Stimulated activated CD8-positive, alpha-beta memory T cell treated with anti-CD3 and anti-CD28 coated beads, Interleukin-4, amount 100 ng/mL, for 48 hours (primary cell): ENCODE measurements at places on chromosomes 13 and 19.

GRCh38 chr13:32056316-32056715 is 24.7 kb downstream of the FRY start:
- DNase-seq = no peak

GRCh38 chr13:73073050-73073449 is 14.2 kb downstream of the KLF5 start:
- no peak for DNase-seq

DNA sequence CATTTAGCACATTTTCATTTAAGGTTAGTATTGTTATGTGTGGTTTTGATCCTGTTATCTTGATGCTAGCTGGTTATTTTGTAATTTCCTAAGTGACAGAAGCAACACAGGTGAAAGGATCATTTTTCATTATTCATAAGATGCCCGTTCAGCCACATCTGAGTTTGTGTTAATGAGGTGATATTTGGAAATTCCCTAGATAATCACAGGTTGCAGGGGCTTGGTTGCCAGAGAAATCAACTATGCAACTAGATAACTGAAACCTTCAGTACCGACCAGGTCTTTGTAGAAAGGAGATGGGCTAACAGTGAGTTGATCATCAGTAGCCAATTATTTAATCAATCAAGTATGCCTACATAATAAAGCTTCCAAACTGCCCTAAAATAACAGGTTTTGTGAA is 121.3 kb upstream of the UFM1 start:
- DNase-seq = no peak

GRCh38 chr13:64510747-64511146 is 2719.4 kb downstream of the PCDH9 start:
- no peak for DNase-seq

DNA sequence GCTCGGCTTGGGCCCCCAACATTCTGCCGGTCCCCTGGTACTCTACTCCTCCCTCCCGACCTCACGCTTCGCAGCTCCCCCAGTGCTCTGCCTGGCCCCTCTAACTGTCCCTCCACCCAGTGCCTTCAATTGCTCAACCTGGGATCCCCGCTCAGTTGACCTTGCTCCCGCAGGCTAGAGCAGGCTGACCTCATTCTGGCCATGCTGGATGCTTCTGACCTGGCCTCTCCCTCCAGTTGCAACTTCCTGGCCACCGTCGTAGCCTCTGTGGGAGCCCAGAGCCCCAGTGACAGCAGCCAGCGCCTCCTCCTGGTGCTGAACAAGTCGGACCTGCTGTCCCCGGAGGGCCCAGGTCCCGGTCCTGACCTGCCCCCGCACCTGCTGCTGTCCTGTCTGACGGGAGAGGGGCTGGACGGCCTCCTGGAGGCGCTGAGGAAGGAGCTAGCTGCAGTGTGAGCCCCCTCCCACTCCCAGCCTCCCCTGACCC is 3.6 kb downstream of the GTPBP3 start:
- DNase-seq = no peak

- no peak for DNase-seq
Observed at GRCh38 chr19:38699647-38700349, 44.5 kb downstream of the CAPN12 start.

DNA sequence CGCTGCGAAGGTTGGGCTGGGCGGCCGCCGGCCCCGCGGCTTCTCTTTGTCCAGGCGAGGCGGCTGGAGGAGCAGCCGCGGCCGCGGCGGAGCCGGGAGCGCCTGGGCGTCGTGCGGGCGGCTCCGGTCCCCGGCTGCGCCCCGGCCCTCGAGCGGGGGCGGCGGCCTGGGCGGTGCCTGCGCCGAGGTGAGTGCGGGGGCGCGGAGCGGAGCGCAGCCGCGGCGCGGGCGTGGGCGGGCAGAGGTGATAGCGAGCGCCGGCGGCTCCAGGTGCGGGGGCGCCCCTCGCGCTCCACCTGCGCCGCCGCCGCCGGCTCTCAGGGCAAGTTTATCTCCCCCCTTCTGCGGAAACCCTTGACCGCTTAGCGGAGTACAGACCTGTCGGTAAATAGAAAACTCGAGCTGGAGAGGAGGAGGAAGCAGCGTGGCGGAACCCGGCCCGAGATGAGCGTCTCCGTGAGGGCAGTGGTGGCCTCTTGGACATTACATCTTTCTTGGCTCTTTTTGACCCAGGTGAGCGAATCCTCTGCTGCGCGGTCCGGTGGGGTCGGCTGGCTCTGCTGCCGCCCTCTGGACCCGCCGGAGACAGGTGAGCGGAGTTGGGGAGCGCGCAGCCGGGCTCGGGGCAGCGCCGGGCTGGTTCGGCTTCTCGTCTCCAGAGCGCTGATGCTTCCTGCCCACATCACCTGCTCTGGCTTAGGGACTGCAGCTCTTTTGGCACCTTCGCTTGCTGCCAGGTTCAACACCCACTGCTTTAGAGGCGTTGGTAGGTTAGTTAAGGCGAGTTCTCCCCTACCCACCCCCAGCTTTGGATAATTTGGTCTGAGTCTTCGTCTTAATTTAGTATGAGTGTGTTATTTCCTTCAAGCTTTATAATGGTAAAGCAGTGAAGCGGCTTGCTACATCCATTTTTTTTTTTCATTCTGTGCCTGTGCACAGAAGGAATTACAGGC is at the start of gene MTUS2:
MTUS2 (plus strand) TSS at position 241 of the 953 bp plus-strand sequence.
- DNase-seq = peak; percentile 30

- no peak for DNase-seq
Observed at GRCh38 chr13:98060282-98060681, 82.6 kb upstream of the FARP1 start.

DNA sequence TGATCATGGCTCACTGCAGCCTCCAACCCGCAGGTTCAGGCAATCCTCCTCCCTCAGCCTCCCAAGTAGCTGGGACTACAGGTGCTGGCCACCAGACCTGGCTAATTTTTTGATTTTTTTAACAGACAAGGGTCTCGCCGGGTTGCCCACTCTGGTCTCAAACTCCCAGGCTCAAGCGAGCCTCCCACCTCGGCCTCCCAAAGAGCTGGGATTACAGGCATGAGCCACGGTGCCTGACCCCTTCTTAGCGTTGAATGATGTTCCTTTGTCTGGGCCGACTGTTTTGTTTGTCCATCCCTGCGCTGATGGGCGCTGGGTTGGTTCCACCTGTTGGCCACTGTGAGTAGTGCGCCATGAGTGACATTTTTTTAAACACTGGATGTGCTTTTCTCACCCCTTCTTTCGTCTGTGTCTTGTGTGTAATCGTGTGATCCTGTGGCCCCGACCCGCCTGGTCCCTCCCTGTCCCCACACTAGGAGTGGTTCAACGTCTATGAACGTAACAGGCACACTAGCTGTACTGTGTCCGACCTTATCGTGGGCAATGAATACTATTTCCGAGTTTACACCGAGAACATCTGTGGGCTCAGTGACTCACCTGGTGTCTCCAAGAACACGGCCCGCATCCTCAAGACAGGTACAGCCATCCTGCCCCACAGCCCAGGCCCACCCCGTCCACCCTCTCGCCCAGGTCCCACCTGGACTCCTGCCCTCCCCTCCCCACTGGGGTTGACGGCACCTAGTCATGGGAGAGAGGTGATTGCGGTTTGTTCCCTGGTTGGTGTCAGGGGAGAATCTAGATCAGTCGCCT is 15.0 kb upstream of the EMC10 start:
- DNase-seq = peak; percentile 78

GRCh38 chr13:23570921-23571315 is 706 bp downstream of the TNFRSF19 start:
- no peak for DNase-seq

GRCh38 chr19:29232315-29232852 is 19.4 kb upstream of the UQCRFS1 start:
- DNase-seq = no peak

DNA sequence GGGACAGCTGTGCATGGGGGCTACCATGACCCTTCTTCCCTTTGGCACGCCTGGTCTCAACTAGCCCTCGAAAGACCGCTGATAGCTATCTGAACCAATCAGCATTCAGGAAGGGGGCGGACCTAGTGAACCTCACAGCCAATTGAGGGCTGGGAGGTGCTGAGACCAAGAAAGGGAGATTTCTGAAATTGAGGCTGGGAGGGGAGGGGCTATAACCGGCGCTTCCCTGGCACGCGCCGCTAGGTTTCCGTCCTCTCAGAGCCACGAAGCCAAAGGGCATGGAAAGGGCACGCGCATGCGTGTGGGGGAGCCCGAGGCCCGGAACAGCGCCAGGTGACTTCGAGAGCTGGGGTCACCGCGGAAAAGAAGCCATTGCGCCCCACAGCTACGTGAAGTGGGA is 4.2 kb upstream of the PAFAH1B3 start:
- no peak for DNase-seq

GRCh38 chr19:35511337-35511736 is 2.1 kb downstream of the DMKN start:
- no peak for DNase-seq

DNA sequence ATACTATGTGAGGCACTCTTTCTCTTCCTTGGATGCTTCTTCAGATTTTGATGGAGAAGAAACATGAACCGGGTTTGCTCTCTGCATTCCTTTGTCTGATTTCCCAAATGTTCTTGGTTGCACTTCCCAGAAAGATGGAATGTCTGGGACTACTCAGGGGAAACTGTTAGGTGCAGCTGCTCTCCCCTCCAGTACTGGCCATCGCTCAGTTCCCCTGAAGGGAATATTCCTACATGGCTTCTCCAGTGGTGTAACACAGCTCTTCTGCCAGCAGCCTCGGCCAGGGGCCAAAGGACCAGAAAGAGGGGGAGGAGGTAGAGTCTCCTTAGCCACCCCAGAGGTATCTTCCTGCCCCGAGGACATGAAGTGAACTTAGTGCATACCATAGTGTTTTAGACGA is 33.5 kb upstream of the SPRY2 start:
- no peak for DNase-seq

DNA sequence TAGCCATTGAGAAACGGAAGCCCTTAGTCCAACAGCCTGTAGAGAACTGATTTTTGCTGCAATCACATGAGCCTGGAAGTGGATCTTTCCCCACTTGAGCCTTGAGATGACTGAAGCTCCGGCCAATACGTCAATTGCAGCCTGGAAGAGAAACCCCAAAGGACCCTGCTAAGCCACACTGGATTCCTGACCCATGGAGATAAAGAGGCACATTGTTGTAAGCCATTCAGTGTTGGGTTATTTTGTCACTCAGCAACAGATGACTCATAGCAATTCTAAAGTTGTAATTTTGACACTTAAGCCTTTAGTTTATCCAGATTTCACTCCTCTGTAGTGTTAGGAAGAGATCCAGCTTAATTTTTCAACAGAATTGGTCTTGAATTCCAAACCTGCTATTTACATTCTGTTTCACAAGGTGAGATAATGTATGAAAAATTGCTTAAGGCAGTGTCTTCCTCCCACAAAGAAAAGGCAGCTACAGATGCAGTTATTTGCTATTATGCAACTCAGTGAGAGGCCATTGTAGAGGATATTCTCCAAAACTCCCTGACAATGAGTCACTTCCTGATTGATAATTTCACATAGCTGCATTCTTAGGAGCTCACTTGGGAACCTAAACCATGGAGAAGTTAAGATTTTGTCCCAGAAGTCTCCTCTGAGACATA is 59.4 kb upstream of the TSHZ3 start:
- DNase-seq = no peak

DNA sequence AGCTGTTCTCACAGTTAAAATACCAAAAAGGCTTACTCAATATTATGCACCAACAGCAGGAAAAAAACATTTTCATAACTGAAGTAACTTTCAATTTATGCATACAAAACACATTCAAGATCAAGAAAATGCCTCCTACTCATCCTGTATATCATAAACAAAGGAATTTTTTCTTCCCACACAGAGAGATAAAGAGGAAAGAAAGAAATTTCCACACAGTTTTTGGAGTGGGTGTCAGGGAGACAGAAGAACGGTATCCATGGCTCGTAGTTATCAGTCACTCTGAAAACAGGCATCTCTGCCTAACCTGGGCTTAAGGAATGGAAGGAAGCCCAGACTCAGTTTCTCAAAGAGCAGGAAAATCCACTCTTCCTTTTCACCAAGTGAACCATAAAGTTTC is 92.4 kb upstream of the SIAH3 start:
- DNase-seq = no peak

- DNase-seq = no peak
Observed at GRCh38 chr19:37988758-37989635, 82.0 kb downstream of the SIPA1L3 start.

DNA sequence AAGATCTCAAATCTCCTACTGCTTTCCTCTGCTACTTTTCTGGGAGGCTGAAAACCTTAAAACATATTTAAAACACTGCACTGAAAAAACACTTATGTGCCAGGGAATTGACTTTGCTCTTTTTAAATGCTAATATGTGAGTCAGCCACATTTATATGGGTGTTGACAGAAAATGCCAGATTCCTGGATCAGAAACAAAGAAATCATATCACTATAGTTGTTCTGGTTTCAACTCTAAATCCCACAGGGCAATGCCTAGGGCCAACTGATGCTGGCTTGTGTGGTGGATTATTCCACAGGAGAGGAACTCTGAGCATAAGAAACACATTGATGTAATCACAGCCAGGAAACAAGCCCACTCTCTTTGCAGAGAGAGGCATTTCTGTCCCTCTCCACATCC is 1439.0 kb upstream of the SPRY2 start:
- DNase-seq = no peak

DNA sequence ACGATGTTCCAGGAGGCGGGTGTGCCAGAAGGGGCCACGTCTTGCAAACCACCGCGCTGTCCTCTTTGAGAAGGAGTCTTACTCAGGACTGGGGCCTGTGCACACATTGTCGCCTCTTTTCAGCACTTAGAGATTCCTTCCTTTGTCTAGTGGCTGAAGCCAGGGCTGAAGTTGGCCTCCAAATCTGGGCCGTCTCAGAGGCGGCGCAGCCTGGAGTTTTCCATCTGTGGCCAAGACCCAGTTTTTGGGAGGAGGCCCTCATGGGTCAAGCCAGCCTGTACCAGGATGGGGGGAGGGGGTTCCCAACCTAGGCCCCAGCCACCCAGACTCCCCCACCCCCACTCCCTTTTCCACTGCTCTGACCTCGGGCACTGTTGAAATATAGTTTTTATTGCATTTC is 11.8 kb downstream of the ANO8 start:
- no peak for DNase-seq

DNA sequence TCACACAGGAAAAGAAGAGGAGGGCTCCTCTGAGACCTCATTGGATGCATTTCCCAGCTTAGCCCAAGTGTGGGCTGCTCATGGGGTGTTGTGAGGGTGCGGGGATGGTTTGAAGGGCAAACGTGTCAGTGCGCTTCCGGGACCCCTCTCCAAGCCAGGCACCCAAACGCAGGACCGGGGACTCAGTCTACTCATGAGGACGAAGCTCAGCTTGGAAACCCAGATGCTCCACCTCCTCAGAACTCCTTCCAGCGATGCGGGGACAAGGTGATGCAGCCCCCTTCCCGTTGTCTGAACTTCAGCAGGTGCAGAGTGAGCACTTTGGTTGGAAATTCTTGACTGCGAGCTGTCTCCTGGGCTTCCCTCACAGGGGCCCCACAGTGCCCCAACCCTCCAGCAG is 33.1 kb upstream of the MTIF3 start:
- DNase-seq = no peak

DNA sequence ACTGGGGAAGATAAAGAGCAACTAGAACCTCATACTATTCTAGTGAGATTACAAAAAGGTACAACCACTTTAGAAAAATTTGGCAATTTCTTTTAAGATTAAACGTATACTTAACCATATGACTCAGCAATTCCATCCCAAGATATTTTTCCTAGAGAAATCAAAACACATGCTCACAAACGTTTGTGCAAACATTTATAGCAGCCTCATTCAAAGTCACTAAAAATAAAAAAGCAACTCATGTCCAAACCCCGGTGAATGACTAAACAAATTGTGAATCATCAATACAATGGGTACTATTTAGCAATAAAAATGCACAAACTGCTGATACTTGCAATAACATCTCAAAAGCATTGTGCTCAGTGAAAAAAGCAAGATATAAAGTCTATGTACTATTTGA is 121.5 kb downstream of the FRY start:
- DNase-seq = no peak

GRCh38 chr13:35763782-35764123 is 287.3 kb upstream of the MAB21L1 start:
- DNase-seq = no peak

GRCh38 chr13:103009051-103009840 is 57.0 kb downstream of the SLC10A2 start:
- no peak for DNase-seq
